ENCODE measurements at places on chromosomes 13 and 19. TPM values are rescaled to one million over a fixed set of nuclear protein-coding genes. Genes with fewer than 3 reads are reported as not detected.

Gene HSD17B14
- total RNA-seq = 0.59 TPM

- DNase-seq = no peak
Measured at GRCh38 chr19:41928754-41929535, 696 bp upstream of the ERFL start.

Gene CEACAM16
- total RNA-seq = 5.0 TPM

Gene ZNF611
- 8.0 TPM for total RNA-seq

Gene CYP2F1
- total RNA-seq = not detected

DNA sequence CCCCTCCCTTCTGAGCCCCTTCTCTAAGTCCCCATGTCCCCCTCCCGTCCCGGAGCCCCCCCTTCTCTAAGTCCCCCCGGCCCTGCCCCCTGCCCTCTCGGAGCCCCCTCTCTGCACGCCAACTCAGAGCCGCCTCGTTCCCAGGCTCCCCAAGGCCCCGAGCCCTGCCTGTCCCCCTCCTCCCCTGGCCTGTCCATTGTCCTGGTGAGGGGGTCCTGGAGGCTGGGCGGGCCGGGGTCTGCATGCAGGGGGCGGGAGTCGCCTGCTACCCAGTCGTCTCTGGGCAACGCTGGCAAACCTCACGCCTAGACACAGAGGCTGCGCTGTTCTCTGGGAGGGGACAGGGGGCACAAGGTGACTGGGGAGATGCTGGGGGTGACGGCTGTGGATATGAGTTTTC is 39.2 kb upstream of the SEMA6B start:
- no peak for DNase-seq

DNA sequence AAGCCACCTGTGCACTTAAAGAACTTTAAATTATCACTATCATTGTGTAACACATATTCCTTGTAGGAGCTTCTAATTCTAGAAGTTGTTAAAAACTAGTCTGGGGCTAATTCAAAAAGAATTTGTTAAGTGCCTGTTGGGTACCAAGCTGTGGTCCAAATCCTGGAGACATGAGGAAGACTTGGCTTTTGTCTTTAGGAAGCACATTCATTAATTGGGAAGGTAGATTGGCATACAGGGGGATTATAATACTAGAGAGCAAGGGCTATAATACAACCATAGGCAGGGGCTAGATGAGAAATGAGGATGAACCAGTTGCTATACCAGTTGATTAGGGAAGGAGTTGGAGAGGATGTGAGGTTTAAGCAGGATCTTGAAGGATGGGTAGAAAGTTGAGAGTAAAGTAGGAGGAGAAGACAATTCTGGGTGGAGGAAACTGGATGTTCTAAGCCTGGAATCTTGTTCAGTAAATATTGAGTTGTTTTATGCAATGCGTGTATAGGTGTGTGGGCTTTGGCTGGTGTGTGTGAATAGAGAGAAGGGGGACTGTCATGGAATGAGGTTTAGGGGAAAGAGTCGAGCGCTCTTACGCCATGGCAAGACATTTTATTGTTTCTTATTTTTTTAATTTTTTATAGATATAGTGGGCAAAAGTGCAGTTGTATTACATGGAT is 350.1 kb downstream of the GPC5 start:
- no peak for DNase-seq

DNA sequence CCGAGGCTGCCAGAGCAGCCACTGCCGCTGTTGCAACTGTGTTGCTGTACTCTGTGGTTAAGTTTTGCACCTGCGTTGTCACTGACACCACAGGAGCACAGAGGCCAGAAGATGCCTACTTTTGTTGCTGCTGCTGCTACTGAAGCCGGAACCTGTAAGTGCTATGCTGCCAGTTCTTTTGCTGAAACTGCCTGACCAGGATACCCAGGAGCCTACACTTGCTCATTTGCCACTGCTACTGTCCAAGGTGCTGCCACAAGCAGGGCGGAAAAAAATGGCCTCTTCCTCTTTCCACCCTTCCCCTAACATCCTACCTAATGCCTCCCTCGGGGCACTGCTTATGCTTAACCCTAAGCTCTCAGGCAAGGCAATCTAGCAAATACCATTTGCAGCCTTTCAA is 29.0 kb upstream of the NBEA start:
- DNase-seq = peak; percentile 41

DNA sequence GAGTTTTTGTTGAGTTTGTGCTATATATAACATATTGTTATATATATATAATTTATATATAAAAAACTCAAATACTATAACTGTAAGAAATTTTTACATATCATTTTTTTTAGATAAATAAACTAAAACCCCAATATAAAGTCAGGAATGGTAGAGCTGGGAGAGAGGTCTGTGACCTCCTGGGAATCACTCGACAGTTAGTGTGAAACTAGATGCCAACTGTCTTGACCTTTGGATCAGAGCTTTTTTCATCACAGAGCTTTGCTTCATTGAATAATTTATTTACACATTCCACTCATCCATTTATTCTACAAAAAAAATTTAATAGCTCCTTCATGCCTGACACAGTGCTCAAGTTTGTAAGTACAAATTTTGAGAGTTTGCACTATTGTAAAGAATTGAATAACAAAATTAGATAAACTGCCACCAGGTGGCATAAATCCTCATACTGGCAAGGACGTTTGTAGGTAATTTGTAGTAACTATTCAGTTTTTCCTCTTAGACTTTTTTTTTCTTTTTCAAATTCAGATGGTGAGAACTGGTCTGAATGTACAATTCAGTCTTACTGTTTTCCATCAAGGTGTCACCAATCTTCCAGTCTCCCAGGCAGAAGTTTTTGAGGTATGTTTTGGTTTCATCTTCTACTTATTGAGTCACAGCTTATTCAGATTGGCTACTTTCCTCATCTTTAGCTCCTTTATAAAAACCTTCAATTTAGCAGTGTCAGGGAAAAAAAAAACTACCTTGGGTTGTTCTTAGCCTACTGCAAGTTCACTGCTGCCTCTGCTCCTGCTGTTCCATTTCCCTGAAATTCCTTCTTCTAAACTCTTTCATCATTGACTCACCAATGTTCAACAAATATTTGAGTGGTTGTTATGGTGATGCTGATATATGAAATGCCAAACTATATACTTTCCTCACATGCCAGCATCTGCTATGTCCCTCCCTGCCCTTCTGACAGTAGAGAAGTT is 28.7 kb downstream of the LACC1 start:
- peak; percentile 54 for DNase-seq

GRCh38 chr19:55368701-55369563 is 1.3 kb downstream of the IL11 start:
- DNase-seq = no peak

Gene NCAN
- total RNA-seq = 0.05 TPM

Gene ITPKC
- total RNA-seq = 14.1 TPM

- DNase-seq = no peak
Measured at GRCh38 chr19:54392105-54392504, 23.2 kb upstream of the TTYH1 start.

DNA sequence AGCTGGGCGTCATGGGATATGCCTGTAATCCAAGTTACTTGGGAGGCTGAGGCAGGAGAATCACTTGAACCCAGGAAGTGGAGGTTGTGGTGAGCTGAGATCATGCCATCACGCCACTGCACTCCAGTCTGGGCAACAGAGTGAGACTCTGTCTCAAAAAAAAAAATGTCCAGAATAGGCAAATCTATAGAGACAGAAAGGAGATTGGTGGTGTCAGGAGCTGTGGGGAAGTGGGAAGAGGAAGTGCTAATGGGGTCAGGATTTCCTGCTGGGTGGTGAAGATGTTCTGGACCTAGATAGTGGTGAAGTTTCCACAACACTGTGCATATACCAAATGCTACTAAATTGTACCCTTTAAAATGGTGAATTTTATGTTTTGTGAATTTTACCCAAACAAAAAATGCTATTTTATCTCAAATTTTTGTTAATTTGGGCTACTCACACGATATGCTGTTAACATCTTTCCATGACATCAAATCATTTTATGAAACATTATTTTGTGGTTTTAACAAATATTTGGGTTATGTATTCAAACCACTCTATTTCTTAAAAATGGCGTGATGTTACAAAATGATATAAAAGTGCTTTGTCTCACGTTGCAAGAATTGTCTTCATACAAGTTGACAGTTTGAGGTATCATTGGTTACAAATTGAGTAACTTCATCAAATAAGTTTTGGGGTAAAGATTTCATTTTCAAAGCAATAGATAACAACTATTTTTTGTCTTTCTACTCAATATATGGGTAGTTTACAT is 7.4 kb upstream of the CYP4F3 start:
- no peak for DNase-seq

Gene IGFL2
- not detected for total RNA-seq

DNA sequence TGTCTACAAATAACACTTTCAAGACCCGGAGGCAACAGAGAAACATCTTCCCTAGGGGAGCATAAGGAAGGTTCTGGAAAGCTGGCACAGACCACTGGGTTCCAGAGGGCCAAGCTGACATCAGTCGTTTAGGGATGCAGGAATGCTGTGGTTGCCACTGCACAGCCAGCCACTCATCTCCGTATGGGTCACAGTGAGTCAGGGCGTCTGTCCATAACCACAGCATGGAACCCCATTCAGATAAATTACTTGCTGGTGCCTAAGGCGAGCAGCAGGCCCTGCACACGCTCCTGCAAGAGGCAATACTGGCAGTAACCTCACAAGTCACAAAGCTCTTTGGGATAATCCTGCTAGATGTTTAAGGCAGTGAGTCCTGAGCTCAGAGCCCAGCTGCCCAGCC is 140.9 kb upstream of the UBL3 start:
- DNase-seq = peak; percentile 97

GRCh38 chr13:46166947-46167610 is 14.9 kb downstream of the LCP1 start:
- no peak for DNase-seq

GRCh38 chr13:47661076-47661475 is 340.0 kb downstream of the SUCLA2 start:
- DNase-seq = no peak

Gene MADCAM1
- 0.29 TPM for total RNA-seq

- DNase-seq = no peak
Measured at GRCh38 chr13:76971851-76972829, 19.7 kb upstream of the CLN5 start.

Gene KASH5
- total RNA-seq = not detected

- DNase-seq = no peak
Measured at GRCh38 chr13:112804374-112804773, 114.5 kb downstream of the ATP11A start.

Gene FGF21
- total RNA-seq = not detected

Gene EBI3
- 0.11 TPM for total RNA-seq

- DNase-seq = no peak
Measured at GRCh38 chr13:91571681-91572080, 173.3 kb downstream of the GPC5 start.
